ENCODE measurements at places on chromosomes 3 and 15.

DNA sequence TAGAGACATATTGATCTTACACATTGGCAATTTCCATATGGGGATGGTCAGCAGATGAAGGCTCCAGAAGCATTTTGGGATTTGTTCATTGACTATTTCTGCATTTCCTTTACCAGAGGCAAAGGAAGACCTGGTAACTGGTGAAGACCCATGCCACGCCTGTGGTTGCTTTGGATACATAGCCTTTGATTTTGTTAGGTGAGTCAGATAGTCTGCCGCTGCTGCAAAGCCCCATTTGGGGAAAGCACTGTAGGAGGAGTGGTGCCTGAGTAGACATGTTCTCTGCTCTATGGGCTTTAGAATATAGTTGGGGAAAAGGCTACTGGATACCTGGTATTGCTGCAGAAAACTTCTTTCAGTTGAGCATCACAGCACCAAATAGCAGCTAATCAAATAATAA is 56.8 kb downstream of the TFG start:
- no peak for DNase-seq

- DNase-seq, result no peak
Observed at GRCh38 chr15:58064980-58065444, 499 bp downstream of the ALDH1A2 start.

DNA sequence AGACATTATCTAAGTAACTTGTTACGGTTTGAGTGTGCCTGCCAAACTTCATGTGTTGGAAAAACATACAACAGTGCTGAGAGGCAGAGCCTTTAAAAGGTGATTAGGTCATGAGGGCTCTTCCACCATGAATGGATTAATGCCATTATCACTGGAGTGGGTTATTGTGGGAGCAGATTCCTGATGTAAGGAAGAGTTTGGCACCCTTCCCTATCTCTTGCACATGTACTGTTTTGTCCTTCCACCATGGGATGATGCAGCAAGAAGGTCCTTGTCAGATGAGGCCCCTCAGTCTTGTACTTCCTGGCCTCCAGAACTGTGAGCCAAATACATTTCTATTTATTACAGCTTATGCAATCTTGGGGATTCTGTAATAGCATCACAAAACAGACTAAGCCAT is 413.9 kb downstream of the EPHA3 start:
- DNase-seq, result no peak

DNA sequence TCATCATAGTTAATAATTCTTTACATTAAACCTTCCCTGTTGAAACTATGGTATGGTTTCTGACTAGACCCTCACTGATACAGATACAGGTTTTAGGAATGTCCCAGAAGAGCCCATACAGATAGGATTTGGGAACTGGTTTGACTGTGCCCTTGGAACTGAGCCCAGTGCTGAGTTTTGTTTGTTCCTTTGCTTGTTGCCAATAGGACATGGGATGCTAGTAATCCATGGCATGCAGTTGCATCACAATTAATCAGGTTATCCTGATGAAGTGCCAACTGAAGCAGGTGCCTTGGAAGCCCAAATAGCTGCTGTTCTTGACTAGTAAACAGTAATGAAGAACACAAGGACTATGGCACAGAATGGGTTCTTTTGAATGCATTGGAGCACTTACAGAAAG is 230.6 kb downstream of the NEK10 start:
- no peak for DNase-seq

DNA sequence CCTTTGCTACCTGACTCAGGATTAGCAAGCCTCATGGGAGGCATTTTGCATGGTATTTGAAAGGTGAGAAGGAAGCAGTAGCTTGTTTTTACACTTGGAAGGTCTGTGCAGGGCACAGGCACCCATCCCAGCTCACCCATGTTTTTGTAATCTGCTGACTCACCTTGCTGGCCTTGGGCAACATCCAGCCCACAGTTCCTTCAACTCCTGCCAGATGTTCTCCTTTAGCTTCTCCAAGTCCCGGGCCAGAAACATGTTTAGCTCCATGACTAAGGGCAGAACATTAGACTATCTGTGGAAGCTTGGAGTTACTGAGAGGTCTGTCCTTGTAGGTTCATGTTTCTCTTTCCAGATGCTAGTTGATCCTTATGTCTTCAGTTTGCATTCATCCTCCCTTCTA is 12.4 kb upstream of the ZNF770 start:
- DNase-seq, result no peak

- DNase-seq, result no peak
Observed at GRCh38 chr3:168398371-168399025, 302.8 kb upstream of the GOLIM4 start.

DNA sequence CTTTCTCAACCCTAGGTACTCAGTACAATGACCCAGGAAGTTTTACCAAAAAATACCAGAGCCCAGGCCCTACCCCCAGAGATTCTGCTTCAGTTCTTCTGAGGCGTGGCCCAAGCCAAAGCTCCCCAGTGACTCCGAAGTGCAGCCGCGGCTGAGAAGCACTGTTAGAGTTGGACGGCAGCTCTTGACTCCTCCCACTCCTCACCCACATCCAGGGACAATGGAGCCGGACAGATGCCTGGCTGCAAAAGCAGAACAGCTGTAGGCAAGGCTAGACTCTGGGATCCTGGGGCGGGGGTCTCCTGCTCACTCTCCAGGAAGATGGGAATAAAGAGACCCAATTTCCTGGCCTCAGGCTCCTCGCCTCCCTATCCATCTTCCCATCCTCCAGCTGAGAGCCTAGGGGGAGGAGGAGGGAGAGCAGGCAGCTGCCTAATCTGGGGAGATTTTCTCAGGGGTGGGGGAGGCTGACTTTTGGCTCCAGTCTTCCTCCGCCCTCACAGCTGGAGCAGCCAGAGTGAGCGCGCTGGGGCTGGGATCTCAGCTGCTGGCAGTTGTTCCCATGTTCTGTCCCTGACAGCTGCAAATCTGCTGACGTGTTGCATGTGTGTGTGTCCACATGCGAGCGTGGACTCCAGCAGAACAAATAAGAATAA is 223.8 kb downstream of the OPA1 start:
- no peak for DNase-seq

DNA sequence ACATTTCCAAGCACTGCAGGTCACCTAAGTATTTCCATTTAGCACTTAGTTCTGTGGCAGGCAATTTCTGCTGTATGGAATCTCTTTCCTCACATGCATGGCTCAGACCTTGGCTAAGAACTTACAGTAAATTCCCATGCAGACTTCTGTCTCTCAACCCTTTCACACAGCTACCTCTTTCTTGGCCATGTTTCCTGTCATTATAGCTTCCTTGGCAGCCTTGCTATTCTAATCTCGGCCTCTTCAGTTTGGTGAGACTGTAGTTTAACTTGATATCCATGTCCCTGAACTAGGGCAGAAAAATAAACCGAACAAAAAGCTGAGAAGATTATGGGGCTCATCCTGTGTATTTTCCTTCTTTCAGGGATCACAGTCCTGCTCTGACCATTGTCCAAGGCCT is 96.0 kb downstream of the SPATA16 start:
- DNase-seq, result no peak

- no peak for DNase-seq
Observed at GRCh38 chr3:62805580-62806277, 69.5 kb downstream of the CADPS start.

GRCh38 chr3:125115640-125116039 is 59.8 kb upstream of the HEG1 start:
- no peak for DNase-seq

DNA sequence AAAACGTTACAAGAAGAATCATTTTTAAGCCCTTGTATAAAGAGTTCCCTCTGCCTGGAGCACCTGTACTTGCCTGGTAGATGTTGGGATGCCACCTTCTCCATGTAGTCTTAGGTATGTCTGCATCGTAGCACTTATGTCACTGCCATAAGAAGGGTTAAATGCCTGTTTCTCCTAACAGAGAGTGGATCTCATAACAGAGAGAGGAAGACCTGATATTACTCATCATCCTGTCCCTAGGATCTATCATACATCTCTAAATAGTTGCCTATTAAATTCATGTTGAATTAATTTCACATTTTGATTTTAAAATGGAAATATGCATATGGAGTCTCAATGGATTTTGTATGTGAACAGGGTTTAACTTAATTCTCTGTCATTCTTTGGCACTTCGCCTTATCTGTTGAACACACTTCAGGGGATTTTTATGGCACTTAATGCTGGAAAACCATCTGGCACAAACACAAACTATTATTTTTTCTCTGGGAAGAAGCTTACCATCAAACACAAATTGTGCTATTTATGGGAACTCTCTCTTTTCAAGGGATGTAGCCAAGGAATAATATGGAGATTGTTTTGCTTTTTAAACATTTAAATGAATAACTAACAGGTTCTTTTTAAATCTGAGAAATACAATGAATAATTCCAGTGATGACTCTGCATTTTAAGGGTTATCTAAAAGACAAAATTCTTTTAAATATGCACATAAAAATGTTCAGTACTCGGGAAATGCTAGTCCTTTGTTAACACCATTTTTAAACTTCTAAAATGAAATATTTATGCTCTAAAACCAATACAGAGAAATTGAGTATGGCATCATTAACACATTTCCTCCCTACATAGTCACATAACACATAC is 230.7 kb downstream of the ZNF385D start:
- no peak for DNase-seq
